ENCODE measurements at places on chromosomes 6 and 20. TPM values are rescaled to one million over a fixed set of nuclear protein-coding genes. Genes with fewer than 3 reads are reported as not detected.

DNA sequence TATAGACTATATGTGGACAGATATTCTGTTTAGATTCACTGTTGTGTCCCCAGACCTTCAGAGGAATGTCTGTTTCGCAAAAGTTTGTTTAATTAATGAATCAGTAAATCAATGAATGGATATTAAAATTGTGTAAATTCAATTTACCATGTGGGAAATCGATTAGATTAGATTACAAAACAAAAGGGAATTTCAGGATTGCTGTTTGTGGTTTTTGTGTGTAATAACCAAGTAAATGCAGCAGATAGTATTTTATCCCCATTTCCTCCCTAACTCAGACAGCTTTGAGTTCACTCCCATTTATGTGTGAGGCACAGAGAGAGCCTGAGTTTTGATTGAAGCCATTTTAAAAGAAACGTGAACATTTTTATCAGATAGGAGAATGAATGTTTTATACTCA is 214.8 kb downstream of the ADGB start:
- no peak for DNase-seq
- peaks cover 11% of the 10 kb centered on the region for H3K4me1 ChIP-seq
- no peak overlapping the region for H3K27ac ChIP-seq
- no peaks in the 10 kb centered on the region for H3K36me3 ChIP-seq
- no peaks in the 10 kb centered on the region for H3K27me3 ChIP-seq

GRCh38 chr6:12185081-12185673 is 105.0 kb upstream of the EDN1 start:
- peaks cover 2% of the 10 kb centered on the region for H3K4me1 ChIP-seq
- no peak overlapping the region for H3K4me3 ChIP-seq
- no peaks in the 10 kb centered on the region for H3K36me3 ChIP-seq
- DNase-seq = no peak
- no peaks in the 10 kb centered on the region for H3K27me3 ChIP-seq

Gene TPX2
- total RNA-seq = 71.9 TPM

- peaks cover 18% of the 10 kb centered on the region for H3K36me3 ChIP-seq
- H3K4me3 ChIP-seq = no peak overlapping the region
- H3K27me3 ChIP-seq = no peaks in the 10 kb centered on the region
- H3K27ac ChIP-seq = no peak overlapping the region
Measured at GRCh38 chr6:109736273-109737025, 45.4 kb downstream of the FIG4 start.

GRCh38 chr6:157821342-157822033 is 1.6 kb upstream of the SNX9 start:
- peaks cover 2% of the 10 kb centered on the region for H3K36me3 ChIP-seq
- peaks cover 13% of the 10 kb centered on the region for H3K27me3 ChIP-seq
- no peak overlapping the region for H3K27ac ChIP-seq
- peak overlapping the region; percentile 79 for H3K4me3 ChIP-seq
- H3K4me1 ChIP-seq = peaks cover 23% of the 10 kb centered on the region
- no peak for DNase-seq

DNA sequence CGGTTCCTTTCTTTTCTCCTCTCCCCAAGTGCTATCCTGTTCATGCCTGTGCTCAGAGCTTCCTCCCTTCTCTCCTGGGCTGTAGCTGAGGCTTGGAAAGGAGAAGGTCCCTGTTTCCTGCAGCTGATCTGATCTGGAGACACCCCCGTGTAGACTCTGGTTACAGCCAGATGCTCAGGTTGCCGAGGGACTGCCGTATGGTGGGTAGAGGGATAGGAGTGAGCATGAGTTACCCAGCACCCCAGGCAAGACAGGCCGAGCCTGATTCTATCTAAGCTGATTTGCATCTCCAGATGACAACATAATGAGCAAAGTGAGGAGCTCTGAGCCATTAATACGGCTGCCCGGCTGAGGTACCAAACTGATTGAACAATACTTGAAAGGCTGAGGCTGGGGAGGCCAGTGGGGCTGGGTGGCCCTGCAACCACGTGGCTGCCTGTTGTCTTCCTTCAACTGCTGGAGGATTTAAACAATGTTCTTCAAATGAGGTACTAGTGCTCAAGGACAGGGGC is 91.8 kb downstream of the ASXL1 start:
- peaks cover 10% of the 10 kb centered on the region for H3K4me1 ChIP-seq
- H3K27ac ChIP-seq = peak overlapping the region; percentile 70
- H3K36me3 ChIP-seq = peaks cover 24% of the 10 kb centered on the region
- no peak for DNase-seq
- no peak overlapping the region for H3K4me3 ChIP-seq

Gene LTA
- not detected for total RNA-seq
